Heart right ventricle (tissue), 16 donors: ENCODE measurements at places on chromosomes 3 and 15.

GRCh38 chr3:134544316-134544715 is 58.5 kb downstream of the CEP63 start:
- DNase-seq, result no peak

DNA sequence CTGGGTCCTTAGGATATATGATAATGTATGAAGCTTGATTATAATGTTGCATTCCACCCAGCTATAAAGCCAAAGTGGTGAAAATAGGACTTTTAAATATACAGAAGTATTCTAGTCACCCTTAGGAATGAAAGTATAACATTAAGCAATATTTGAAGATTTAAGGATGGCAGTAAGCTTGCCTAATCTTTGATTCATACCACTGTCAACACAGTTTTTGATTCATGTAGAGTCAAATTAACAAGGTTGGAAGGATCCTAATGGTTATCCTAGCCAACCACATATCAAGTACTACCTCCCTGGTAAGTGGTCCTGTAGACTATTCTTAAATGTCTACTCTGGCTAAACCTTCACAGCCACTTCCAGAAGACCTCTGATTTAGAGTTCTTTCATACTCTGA is 18.6 kb downstream of the ARIH1 start:
- DNase-seq, result no peak

GRCh38 chr15:80844011-80844732 is 65.0 kb downstream of the CEMIP start:
- DNase-seq, result no peak

- DNase-seq, result no peak
Measured at GRCh38 chr3:174198199-174198598, 660.9 kb upstream of the NAALADL2 start.

- DNase-seq, result no peak
Measured at GRCh38 chr3:60080648-60081047, 1030.8 kb upstream of the CFAP20DC start.

DNA sequence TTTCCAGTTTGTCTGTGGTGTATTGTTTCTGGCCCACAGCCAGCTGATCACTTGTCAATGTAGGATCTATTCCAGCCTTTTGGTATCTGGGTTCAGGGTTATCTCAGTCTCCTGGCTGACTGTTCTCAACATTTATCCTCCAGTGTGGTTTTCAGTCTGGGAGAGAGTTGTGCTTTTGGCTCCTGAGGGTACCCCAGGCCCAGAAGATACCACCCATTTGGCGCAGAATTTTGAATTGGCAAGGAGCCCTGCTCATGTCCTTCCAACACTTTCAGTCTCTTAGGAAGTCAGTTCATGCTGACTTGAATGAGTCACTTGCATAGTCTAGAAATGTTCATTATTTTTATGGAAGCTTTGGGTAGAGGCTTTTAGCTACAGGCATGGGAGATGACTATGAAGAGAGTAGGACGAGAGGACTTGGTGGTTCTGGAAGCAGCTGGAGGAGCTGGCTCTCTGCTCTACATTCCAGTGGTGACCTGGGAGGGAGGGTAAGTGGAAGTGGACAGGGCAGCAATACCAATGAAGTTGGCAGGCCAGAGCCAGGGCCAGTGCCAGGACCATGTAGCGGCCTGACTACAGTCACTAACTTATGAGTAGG is 7.2 kb downstream of the POLR2H start:
- DNase-seq, result no peak

DNA sequence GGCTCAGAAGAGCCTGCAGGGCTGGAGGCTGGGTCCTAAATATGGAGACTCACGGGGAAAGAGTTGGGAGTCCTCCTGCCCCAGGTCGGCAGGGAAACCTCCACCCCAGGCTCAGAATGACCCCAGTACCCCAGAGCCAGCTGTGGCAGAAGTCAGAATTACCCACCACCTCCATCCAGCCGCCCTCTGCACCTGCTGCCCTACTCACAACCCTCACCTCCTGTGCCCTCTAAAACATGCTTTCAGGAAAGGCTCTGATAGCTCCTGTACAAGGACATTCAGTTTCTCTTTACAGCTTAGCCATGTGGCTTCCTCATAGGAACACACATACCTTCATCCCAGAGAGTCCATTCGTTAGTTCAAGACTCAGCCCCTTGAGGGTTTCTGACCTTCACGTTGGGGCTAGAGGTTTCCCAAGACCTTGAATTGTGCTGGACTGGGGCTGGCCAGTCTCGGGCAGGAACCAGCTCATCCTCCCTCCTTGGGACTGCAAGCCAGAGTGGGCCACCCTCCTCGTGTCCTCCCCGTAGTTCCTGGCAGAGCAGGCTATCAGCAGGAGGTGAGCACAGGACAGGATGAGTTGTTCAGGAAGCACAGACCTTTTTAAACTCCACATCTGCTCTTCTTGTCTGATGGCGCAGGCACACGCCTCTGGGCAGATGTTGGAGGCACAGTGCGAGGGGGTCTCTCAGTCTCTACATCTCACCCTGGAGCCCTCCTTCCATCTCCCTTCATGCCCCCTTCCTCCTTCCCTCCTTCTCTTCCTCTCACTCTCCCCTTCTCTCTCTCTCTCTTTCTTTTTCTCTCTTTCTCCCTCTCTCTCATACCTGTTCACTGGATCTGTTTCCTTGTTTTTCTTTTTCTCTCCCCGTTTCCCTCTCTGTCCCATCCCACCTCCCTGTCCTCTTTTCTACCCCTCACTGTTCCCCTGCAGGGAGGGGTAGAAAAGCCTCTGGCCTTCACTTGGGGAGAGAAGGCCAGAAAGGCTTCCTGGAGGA is 55.9 kb upstream of the NR2C2 start:
- DNase-seq, result no peak

DNA sequence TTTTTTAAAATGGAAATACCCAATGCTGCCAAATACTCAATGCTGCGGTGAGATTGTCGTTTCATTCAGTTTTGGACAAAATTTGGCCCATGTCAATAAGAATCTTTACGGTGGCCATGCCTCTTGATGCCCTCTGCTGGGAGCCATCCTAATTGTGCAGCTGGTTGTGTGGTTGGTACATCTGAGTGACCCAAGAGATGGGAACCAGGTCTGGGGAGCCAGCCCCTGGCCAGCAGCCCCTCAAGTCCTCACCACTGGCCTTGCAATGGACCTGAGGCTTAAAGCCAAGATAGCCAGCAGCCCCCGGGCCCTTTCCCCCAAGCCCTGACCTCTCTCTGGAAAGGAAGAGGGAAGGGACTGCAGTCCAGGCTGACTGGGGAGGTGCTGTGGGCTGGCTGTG is 36.4 kb upstream of the ESYT3 start:
- no peak for DNase-seq

DNA sequence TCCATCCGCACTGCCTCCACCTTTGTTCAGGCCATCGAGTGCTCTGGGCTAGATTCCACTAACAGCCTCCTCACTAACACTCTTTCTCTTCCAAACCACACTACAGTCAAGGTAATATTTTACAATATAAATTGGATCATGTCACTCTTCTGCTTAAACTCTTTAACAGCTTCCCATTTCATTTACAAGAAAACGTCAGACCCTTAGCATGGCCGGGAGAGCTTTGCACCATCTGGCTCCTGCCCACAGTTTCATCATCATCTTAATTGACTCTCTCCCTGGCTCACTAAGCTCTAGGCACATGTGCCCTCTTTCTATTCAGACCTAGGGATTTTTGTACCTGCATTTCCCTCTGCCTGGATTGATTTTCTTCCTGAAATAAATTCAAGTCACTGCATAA is 354.7 kb downstream of the FGF12 start:
- DNase-seq, result no peak

GRCh38 chr15:33055962-33056361 is 138.6 kb downstream of the FMN1 start:
- no peak for DNase-seq

DNA sequence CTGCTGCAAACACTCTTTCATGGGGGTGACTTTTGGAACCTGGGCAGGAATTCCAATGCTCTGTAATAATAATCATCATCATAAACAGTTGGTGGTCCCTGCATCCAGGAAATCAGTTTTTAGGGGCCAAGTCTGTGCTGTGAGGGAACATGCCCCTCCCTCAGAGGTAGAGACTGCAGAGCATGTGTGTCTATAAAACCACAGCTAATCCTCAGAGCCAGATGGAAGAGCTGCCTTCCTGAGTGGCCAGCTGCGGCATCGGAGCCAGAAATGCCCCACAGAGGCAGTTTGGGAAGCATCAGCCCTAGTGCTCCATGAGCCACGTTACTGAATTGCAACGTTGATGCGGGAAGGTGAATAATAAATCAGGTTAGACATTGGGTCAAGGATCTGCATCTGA is 12.9 kb upstream of the TPM1 start:
- DNase-seq, result no peak

- DNase-seq, result no peak
Measured at GRCh38 chr3:168284728-168285127, 189.0 kb upstream of the GOLIM4 start.

DNA sequence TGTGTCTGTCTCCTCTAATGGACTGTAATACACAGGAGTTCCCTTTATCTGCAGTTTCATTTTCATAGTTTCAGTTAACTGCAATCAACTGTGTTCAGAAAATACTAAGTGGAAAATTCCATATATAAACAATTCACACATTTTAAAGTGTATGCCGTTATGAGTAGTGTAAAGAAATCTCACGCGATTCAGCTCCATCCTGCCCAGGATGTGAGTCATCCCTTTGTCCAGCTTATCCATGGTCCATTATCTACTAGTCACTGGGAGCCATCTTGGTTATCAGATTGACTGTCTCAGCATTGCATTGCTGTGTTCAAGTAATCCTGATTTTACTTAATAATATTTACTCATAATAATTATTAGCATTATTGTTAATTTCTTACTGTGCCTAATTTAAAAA is 14.5 kb downstream of the ZPLD1 start:
- no peak for DNase-seq
